ENCODE measurements at places on chromosomes 2 and 18. TPM values are rescaled to one million over a fixed set of nuclear protein-coding genes. Genes with fewer than 3 reads are reported as not detected.
A peak's percentile ranks its signal among the peaks of the same experiment; 100 is the strongest.

GRCh38 chr2:224145751-224146355, 106.8 kb upstream of the SERPINE2 start:
- DNase-seq, result peak; percentile 75

DNA sequence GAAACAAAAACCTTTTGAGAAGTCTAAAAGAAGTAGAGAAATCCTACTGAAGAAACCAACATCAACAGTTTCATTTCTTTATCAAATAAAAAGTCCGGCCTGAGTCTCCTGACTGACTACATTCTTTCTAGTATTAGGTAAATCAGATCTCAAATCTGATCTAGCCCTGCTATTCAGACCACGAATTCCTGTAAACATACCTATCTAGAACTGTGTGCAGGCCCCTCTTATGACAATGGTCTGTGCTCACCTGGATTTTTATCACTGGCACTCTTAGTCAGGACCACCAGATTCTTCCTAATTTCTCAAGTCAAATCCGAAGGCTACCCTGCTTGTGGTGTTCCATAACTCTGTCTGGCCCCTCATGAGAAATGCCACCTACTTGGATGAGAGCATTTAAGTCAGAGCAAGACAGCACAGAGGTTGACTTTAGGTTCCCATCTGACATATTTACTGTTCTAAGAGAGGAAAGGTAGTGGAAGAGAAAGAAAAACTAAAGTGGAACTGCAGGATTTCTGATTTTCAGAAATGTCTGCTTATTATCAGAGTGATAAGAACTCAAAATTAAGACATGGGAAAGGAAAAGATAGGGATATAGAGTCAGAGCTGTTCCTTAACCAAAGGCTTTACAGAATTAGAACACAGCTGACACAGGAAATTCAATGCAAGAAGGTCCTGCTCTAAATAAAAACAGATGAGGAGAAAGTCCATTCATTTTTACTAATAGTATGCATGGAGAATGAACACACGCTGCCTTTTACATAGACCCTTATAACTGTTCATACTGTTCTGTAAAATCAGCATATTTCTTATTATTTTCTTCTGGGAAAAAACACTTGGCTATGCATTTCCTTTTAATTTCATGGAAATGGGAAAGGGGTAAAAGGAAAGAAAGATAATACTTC, 56.5 kb downstream of the SLC8A1 start:
- no peak for DNase-seq

GRCh38 chr2:84971510-84972206, 697 bp downstream of the KCMF1 start:
- DNase-seq, result no peak

GRCh38 chr2:8685697-8686358, 4.0 kb downstream of the ID2 start:
- DNase-seq, result peak; percentile 8

DNA sequence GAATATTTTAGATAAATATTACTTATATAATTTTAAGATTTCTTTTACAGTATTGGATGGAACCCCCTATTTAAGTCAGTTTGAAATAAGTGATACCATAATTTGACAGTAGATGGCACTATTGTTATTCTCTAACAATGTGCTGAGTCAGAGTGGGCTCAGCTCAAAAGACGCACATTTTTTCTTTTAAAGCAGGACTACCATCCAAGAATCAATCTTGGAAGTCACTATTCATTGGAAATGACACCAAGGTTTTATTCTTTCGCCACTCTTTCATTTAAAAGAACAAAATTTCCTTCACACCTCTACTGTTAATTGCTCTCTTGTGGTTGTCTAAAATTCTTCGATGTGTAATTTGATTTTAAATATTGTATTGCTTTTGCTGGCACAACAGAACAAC, 32.6 kb upstream of the SPAG16 start:
- DNase-seq, result peak; percentile 50

- no peak for DNase-seq
Observed at GRCh38 chr2:7900593-7900992, 781.3 kb upstream of the ID2 start.

DNA sequence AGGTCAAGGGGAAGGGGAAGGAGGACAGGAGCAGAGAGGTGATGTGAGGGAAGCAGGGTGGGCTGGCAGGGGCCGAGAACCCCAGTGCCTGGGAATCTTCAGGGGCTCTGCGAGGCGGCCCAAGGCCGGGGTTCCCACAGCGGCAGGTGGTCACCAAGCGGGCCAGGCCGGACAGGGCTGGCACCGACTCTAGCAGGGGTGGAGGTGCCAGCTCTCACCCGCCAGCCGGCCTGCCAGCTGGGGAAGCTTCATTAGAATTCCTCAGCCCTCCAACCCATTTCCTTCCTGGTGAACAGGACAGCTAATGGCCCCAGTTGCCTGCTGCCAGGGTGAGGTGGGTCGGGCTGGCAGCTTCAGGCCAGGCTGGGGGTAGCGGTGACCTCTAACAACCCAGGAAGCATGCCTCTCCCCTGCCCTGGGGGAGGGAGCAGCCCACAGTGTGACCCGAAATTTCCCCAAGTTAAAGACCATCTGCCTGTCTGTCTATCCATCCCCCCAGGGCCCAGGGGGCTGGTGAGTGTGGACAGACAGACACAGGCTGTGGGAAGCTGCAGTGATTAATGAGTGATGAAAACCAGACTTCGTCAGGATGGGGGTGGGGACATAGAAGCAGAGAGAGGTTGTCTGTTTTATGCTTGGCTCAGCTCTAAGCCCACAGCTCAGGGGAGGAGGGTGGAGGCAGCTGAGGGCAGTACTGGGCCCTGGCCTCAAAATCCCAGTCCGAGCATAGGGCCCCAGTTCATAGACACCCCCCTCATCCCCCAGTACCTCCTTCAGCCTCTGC, 144.1 kb downstream of the ZFP36L2 start:
- no peak for DNase-seq

- no peak for DNase-seq
Observed at GRCh38 chr2:144771348-144771747, 251.4 kb upstream of the ZEB2 start.

GRCh38 chr2:237214030-237214675, 128.5 kb downstream of the COPS8 start:
- no peak for DNase-seq

GRCh38 chr2:136297312-136297711, 179.4 kb upstream of the CXCR4 start:
- no peak for DNase-seq

- no peak for DNase-seq
Observed at GRCh38 chr2:45904267-45904945, 252.9 kb downstream of the PRKCE start.

Gene DSG4
- 0.07 TPM for total RNA-seq

Gene FBXO48
- 0.91 TPM for total RNA-seq

Gene REG3G
- 0.86 TPM for total RNA-seq

Gene NOL4
- total RNA-seq, result not detected

Gene PTH2R
- 0.12 TPM for total RNA-seq

Gene PRKAG3
- not detected for total RNA-seq

Gene SEMA4C
- total RNA-seq, result 25.4 TPM

Gene SH3RF3
- not detected for total RNA-seq

Gene CDCA7
- total RNA-seq, result 57.9 TPM

Gene DSG2
- 123 TPM for total RNA-seq

Gene FAM110C
- total RNA-seq, result 20.3 TPM
